ENCODE measurements at places on chromosomes 16 and 17.

DNA sequence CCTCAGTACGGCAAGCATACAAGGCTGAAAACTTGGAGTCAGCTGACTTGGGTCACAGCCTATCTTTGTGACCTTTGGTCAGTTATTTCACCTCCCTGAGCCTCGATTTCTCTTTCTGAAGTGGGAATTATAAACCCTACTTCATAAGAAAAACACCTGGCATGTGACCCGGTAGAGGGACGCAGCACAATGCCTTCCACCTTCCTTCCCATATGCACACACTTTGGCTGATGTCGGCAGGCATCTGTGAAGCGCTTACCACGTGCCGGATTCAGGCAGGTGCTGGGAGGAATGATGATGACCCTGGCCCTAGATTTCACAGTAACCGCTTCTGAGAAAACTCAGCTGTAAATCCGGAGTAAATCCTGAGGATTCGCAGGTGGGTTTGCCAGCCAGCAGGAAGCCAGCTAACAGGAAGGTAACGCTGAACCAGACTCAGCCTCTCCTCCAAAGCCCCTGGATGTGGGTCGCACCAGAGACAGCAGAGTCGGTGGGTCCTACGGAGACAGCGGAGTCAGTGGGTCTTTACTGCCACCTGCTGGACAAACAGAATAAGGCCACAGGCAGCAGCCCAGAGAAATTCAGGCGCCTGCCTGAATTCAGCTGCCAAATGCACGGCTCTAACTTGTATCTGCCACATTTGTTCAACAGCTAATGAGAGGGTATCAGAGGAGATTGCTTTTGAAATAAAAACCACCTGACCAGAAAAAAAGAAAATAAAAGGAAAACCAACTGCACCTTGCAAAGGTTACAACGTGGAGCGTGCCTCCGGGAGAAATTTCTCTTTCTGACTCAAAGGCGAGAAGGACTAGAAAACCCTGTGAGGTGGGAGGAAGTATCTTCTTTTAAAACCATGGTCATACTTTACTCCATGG lies 16.6 kb downstream of the COPRS start:
- DNase-seq, result peak; percentile 73

GRCh38 chr16:63702981-63703590 lies 1418.8 kb downstream of the CDH11 start:
- no peak for DNase-seq

DNA sequence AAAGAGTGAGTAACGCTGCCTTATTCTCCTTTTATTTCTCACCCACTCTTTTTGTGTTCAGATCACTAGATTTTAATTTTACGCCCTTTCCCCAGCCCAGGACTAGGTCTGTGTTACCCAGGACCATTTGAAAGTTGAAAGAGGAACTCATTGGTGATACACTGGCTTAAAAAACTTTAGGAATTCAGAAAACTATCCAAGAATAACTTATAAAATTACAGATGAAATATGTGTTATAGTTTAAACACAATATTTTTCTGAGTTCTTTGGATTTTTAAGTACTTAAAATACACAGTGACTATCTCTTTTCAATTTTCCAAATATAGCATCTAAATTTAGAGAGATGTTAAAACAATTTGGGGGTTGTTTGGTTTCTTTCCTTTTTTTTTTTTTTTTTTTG lies 385.2 kb downstream of the CDH13 start:
- no peak for DNase-seq

- peak; percentile 75 for DNase-seq
Observed at GRCh38 chr17:67800495-67800928, 24.8 kb upstream of the BPTF start.

DNA sequence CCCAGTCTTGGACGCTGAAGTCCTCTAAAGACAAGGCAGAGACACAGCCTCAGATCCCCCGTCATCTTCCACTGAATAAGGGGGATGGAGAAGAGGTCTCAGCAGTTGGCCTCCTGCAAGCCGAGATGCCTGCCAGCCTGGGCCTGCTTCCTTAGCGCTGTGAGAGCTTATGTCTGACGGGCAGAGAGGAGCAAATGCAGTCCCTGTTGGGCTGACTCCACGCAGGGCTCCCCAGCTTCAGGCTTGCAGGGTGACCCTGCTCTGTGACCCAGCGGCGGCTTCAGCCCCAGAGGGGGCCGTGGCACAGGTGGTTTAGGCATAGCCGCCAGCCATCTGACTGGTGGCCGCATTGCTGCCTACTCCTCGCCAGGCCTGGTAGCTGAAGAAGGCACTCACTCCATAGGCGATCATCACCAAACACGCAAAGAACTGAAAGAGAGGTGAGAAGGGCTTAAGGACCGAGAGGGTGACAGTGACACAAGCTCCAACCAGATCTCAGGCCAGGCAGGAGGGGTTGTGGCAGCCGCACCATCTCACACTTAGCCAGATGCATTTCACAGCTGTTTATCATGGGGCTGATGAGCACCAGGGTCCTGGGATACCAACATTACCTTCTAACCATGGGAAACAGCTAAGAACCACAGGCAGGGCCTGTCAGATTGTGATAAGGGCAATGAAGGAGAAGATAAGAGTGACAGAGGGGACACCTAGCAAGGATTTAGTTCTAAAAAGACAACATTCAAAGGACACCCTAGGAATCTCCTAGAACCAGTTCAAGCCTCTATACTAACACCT lies 11.7 kb downstream of the ARL2BP start:
- DNase-seq, result peak; percentile 12

- no peak for DNase-seq
Observed at GRCh38 chr17:72259922-72260321, 139.1 kb downstream of the SOX9 start.

GRCh38 chr17:56798916-56799315 lies 34.8 kb downstream of the C17orf67 start:
- no peak for DNase-seq

GRCh38 chr16:12697437-12697836 lies 106.2 kb downstream of the CPPED1 start:
- no peak for DNase-seq

DNA sequence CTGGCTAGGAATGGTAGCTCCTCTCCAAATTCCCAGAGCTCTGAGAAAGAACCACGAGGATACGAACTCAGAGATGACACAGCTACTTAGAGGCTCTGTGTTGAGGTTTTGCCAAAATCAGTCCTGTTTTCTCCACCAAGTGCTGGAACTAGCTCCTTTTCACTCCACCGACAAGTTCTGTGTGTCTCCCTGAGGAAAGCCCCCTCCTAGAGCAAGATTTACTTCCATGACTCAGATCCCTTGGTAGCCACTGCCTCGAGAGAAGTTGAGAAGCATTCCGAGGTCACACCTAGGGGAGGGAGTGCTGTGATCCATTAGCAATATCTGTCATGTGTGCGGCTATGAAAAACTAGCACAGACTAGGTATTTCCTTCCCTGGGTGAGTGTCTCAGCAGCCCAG lies 30.6 kb downstream of the IL21R start:
- peak; percentile 13 for DNase-seq

DNA sequence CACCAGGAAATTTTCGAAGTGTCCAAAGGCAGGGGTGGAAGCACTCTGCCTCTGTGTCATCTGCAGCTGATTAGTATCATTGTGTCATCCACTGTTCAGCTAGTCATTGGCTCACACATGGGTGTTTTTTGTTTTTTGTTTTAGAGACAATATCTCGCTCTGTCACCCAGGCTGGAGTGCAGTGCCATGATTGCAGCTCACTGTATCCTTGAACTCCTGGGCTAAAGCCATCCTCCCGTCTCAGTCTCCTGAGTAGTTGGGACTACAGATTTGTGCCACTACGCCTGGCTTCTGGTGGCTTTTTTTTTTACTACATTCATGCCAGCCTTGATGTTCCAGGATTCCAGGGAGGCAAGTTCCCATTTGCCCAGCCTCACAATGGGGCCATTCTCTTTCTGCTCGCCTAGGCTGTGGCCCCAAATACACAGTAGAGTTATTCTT lies 32.5 kb upstream of the MYO18A start:
- no peak for DNase-seq

- no peak for DNase-seq
Observed at GRCh38 chr17:19975601-19976000, 2.0 kb downstream of the AKAP10 start.

GRCh38 chr16:67953641-67954375 lies 9.9 kb upstream of the LCAT start:
- DNase-seq, result no peak

GRCh38 chr16:4733747-4734062 lies 366 bp downstream of the ANKS3 start:
- no peak for DNase-seq

DNA sequence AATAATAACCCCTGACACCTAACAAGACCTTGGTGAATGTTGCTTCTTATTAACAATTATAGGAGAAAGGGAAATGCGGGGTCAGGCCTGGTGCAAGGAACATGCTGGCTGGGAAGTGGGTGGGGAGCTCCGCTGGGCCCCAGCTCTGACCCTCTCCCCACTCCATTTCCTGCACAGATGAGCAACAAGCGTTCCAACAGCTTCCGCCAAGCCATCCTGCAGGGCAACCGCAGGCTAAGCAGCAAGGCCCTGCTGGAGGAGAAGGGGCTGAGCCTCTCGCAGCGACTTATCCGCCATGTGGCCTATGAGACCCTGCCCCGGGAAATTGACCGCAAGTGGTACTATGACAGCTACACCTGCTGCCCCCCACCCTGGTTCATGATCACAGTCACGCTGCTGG lies 23.0 kb downstream of the RHBDL3 start:
- DNase-seq, result no peak

DNA sequence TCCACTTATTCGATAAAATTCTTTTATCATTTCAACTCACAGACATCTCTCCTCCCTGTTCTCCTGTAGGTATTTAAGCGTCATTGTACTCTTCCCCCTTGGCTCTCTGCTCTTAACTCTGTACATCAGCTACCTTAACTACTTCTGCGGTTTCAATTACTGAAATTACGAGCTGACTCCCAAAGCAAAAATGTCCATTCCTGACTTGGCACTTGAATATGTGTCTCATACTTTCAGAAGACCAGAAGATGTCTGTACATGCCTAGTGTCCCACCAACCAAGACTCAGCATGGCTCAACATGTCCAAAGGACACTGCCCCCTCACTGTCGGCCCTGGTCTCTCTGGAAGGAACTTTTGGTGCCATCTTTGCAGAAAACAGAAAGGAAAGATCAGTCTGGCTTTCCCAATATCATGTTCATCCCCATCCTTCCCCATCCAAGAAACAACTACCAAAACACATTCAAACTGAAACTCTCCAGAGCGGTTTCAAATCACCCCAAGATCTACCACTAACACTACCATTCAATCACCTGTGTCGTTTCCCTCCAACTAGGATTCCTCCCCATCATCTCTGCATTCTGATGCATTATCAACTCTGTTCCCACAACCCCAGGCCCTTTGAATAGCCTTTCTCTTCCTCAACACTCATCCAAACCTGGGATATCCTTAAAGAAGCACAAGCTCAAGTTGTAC lies 74.9 kb downstream of the ZFHX3 start:
- no peak for DNase-seq

DNA sequence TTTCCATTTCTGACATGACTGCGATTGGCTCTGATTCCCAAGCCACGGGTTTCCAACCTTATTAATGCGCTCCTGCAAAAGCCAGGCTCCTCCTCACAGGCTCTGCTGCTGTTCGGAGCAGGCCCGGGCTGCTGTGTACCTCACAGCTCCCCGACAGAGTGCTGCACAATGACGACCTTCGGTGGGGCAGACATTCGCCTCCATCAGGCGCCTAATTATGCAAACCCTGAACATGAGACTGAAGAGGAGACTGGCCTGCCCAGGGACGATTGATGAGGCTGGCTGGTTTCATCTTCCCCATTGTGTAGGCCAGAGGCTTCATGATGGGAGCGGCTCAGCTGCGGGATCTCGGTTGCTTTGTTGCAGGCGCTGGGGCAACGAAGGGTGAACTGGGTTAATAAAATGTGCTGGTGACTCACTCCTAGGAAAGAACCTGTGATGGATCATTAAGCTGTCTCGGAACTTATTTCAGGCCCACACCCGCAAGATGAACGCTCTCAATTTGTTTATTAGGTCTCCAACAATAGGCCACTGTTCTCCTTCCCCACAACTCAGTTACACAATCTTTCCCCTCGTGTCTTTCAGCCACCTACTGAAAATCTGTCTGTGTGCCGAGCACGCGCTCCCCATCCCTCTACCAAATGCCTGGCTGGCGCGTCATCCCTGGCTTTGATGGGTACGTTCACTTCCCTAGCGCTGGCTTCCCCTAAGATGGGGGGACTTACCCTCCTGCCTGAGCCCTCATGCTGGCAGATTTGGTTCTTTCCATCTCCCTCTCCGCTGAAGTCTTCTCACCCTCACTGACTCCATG lies 27.2 kb upstream of the TOB1 start:
- DNase-seq, result no peak

DNA sequence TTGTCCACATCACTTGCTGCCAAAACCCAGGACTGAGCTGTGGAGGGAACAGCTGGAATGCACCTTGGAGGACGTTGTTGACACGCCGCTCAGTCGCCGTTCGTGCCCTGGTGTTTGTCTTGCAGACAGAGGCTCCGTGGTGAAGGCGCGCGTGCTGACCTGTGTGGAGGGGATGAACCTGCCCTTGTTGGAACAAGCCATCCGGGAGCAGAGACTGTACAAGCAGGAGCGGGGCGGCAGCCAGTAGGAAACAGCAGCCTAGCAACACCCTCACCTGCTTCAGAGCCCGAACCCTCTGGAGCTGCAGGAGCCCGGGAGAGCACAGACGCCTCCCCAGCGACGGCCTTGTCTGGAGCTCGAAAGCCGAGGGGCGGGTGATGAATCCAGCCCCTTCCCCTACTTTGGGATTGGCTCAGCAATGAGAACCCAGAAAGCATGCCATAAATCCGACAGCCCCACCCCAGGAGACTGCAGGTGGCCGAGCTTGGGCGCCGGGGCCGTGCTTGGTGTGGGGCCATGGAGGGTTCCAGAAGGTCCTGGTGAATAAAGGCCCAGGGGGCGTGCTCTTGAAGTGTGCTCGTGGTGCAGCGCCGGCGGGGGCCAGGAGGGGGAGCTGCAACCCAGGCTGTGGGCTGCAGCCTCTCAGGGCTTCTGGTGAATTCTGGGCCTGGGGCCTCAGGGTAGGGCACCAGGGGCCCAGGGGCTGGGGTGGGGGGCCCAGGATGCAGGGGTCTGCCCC lies 470 bp upstream of the CDK3 start:
- DNase-seq, result peak; percentile 84

DNA sequence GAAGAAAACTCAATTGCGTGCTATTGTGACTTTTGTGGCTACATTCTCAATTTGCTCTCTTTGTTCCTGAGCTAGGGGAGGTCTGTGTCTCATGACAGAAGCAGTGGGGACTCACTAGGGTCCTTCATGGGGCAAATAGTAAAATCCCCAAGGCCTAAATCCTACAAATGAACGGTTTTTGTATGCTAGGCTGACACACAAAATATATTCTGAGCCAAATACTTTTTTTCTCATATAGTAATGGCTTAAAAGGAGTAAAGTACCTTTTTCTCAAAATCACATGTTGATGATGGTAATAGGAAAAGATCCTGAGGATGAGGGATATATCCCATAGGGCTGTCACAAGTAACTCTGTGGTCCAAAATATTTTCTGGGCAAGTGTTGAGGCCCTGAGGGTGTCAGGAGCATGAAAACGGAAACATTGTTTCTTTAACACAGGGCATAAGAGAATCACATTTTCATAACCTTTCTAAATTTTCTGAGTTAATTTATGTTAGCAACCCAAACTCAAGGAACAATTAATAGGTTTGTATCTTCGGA lies 77.5 kb upstream of the CNTNAP4 start:
- DNase-seq, result no peak
